ENCODE measurements at places on chromosomes 7 and 10.

DNA sequence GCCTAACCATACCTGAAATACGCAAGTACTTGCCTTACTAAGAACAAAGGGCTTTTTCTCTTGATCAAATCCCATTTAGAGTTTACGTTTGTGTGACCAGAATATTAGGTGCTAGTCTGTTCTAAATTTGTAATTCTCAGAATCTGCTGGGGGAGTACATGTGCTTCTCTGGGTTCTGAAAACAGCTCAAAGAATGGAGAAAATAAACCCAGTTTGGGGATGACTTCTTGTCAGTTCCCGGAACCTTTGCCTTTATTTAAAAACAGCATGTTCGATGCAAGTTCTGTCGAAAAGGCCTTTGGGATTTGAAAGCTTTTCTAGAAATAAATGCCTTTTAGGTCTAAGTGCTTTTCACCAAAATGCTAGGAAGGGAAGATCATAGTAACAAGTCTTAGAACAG lies 147.0 kb downstream of the ARID5B start:
- DNase-seq, result no peak

DNA sequence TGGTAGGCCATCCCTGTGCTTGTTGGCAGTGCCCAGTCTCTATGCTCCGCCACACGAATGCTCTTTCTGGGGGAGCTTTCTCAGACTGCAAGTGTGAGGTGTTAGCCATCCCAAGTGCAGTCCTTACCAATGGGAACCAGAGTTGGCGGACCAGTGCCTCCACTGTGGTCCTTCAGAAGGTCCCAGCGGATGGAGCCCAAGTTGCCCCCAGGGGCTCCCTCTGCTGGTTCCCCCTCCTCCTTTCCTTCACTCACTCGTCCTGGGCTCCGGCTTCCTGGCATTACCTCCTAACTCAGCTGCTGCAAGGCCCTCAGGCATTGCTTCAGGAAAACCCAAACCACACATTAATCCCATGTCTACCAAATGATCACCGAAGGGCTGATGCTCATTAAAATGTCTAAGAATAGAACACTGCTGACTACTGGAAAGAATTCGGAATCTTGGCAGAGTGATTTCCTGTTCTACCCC lies 139.8 kb downstream of the CUBN start:
- no peak for DNase-seq

DNA sequence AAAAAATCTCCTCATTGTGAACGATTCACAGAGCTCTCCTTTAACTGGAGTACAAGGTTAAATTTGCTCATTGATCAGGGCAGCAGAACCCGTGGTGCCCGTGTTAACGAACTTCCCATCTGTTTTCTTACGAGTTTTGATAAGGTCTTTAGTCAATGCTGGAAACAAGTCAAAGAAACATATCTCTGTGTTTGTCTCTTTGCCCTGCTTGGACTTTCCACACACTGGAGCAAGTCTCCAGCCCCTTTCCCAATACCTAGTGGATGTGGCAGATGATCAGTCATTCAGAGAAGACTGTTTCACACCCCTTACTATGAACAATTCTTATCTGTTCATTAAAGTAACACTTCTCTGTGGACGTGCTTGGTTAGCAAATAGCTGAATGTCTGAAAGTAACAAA lies 121.3 kb downstream of the ARID5B start:
- no peak for DNase-seq

DNA sequence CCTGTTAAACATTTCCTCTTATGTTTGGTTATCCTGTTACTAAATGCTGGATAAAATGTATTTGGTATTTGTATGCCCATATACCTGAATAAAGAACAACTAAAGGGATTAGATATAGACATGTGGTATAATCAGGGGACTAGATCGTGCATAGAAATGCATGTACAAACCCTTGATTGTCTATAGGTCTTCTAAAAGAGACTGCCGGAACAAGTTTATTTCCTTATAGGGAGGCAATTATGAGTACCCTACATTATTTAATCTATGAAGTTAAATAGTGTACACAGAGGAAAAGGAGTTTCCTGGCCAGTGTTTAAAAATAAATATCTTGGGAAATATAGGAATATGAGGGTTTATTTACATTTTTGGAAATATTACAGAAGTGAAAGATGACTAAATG lies 44.6 kb downstream of the CCSER2 start:
- DNase-seq, result no peak

DNA sequence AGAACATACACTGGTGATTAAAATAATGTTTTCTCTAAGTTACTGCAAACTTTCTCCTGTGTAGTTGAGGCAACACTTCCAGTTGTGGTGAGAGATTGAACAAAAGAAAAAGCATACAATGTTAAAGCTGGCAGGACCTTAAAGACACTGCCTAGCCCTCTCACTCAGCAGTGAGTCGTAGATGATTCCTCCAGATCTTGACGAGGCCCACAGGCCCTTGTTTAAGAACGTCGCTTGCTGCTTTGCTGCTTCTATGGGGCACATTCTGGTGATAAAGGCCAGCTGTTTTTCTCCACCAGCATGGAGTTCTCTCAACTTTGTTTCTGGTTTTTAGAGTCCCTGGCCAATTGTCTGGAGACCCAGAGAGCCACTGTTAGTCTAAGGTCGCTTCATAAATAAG lies 2.8 kb upstream of the DENND11 start:
- no peak for DNase-seq

GRCh38 chr10:56585447-56586171 lies 224.6 kb upstream of the ZWINT start:
- DNase-seq, result no peak

DNA sequence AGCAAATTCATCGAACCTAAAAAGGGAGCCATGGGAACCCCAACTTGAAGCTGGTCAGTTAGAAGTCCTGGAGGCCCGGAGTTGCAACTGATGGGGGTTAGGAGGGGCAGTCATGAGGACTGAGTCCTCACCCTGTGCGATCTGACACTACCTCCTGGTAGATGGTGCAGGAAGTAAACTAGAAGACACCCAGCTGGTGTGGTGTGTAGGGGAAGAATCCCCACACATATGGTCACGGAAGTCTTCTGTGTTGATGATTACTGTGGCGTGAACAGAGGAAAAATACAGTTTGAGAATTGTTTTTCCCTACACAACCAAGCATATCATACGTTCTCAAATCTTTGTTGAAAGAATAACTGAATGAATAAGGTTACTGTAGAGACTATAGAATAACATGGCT lies 164.6 kb upstream of the KCTD7 start:
- DNase-seq, result no peak

DNA sequence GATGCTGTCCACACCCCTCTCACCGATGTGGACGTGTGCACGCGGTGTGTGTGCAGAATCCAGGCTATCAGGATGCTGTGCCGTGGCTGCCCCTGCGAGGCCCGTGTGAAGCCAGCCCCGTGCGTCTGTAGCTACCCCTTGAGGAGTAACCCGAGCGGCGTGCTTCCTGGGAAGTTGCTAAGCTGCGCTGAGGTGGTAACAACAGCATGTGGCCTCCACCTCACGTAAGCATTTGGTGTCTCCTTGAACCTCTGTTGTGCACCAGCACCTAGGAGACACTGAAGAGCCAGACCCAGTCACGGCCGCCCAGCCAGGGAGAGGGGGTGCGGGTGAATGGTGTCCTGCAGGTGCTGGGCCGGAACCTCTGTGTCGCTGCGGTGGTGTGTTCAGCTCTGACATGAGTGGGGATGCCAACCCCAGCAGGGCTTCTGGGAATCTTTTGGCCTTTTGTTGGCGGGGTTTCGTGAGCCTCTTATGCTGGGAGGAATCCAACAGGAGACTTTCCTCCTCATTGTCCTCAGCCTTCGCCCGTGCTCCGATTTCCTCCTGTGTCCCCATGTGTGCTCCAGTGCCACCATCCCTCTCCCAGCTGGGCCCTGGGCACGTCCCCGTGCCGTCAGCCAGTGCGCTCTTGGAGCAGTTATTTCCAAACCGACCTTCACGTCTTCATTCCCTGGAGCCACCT lies 60.4 kb downstream of the DNAJB6 start:
- DNase-seq, result no peak

GRCh38 chr7:110790992-110791391 lies 299.9 kb upstream of the LRRN3 start:
- DNase-seq, result no peak

DNA sequence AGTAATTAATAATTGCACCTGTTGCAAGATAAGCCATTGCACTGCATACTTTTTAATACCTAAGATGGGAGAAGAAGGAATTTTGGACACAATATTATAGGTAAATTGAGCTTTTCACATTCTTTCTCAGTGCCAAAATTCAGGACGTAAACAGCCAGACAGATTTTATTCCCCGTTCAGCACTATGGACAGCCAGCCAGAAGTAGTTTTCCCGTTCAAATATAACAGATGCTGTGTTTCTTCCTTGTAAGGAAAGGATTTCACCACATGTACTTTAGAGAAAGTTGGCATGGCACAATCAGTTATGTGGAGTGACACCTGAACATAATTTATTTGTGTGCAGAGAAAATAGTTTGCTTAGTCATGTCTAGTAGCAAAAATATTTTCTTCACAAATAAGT lies 34.8 kb downstream of the SEMA3E start:
- no peak for DNase-seq

- no peak for DNase-seq
Observed at GRCh38 chr7:828793-829561, 3.3 kb upstream of the SUN1 start.

- no peak for DNase-seq
Observed at GRCh38 chr7:100897772-100898454, 2.2 kb upstream of the ACHE start.

DNA sequence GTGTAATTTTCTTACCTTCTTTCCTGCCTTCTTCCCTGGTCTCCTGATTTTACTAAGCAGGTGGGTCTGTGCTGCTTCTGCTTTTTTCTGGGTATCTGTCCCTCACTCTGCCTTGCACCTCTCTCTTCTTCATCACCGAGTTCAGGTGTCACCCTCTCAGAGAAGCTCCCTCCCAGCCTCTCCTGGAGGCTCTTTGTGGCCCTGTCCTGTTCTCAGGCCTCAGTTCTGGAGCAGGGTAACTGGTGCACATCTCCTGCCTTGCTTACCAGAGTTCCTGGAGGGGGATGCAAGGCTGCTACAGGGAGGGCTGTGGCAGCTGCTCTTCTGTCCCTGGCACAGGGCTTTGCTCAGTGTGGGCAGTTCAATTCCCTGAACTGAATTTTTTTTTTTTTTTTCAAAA lies 66.1 kb downstream of the RBM33 start:
- DNase-seq, result no peak

GRCh38 chr10:124715439-124715838 lies 28.7 kb downstream of the FAM53B start:
- DNase-seq, result no peak

GRCh38 chr10:106713846-106714245 lies 450.7 kb downstream of the SORCS1 start:
- DNase-seq, result no peak

DNA sequence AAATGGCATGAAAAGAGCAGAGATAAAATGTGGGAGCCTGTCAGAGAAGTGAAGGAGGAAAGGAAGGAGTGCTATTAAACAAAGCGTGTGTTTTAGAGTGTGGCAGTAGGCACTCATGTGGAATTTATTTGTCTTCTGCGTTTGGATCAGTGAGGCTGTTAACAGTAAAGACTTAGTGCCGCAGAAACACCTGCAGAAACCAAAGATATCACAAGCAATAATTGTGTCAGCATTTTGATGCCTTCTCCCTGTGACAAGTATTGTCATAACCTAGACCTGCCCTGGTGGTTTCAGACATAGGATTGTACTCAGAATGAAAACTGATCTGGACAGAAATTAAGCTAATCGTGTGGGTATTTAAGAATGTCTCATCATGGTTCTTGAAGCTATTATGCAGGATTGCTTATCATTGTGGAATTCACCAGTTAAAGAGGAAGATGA lies 191.0 kb downstream of the CAMK1D start:
- DNase-seq, result no peak

GRCh38 chr10:132415956-132416355 lies 19.0 kb downstream of the PWWP2B start:
- DNase-seq, result no peak

GRCh38 chr7:82559193-82559805 lies 115.7 kb upstream of the CACNA2D1 start:
- peak; percentile 6 for DNase-seq

- DNase-seq, result no peak
Observed at GRCh38 chr10:104741127-104741526, 100.0 kb downstream of the SORCS3 start.

GRCh38 chr10:42951486-42952251 lies 125.2 kb upstream of the RET start:
- DNase-seq, result peak; percentile 74

DNA sequence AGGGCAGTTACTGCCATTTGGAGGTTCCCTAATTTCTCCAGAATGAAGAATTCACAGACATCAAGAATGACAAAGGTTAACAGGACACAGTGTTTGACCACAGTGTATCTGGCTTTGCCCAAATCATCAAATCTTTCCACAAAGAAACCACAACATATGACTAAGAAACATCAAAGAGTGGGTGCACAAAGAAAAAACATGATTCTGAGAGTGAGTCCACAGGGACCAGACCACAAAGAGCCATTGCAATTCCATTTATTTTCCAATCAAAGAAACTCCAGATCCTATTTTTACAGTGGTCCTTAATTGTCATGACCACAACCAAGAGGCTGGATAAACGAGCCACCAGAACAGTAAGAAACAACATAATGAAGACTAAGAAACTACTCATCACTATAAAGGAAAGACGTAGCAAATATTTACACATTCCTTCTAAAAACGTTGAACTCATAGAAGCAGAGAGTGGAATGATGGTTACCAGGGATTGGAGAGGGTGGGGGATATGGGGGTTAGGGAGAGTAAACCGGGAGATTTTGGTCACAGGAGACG lies 286.5 kb downstream of the DOCK4 start:
- DNase-seq, result no peak

GRCh38 chr7:21140622-21141021 lies 287.3 kb upstream of the SP4 start:
- DNase-seq, result no peak

- DNase-seq, result no peak
Observed at GRCh38 chr10:80486785-80487420, 32.8 kb downstream of the TSPAN14 start.
